CD4-positive, alpha-beta T cell treated with Interleukin-21 for 1 hour (primary cell): ENCODE measurements at places on chromosomes 12 and 14.

GRCh38 chr12:16506394-16506793 lies 99.6 kb downstream of the LMO3 start:
- DNase-seq = no peak

DNA sequence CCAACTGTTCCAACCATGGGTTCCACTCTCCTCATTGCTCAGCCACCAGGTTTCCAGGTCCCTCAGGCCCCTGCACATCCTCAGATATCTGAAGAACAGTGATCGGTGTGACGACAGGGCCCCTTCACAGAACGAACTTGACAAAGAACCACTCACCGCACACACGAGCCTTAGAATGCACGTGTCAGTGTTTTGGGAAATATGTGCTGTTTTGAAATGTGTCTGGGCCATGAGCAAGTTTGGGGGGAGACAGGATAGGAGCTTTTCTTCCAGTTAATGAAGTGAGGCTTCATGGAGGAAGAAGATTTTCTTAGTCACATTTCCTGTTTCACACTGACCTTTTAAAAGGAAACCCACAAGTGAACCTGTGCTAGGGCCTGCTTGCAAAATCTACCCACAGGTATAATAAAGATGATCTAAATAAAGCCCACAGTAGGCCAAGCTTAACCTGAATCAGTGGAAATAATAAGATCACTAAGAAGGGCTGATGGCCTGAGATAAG lies 58.6 kb downstream of the ZFP36L1 start:
- peak; percentile 52 for DNase-seq

DNA sequence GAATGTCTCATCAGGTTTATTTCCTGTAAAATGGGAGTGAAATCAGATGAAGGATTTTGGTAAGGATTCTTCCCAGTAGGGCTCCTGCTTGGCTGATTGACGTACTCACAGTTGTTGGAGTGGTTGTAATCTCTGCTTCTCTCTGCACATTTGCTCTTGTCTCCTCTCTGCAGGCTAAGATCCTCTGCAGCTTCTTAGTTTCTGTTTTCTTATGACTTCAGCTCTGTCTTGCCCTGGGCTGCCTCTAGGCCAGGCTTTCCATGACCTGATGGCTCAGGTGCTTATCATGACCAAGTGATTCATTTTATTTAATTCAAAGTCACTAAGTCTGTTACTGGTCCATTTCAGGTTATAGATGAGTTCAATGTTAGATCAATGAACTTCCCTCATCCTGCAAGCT lies 394.5 kb upstream of the DDHD1 start:
- DNase-seq = no peak

GRCh38 chr12:126869644-126870043 lies 1397.3 kb upstream of the TMEM132C start:
- no peak for DNase-seq

DNA sequence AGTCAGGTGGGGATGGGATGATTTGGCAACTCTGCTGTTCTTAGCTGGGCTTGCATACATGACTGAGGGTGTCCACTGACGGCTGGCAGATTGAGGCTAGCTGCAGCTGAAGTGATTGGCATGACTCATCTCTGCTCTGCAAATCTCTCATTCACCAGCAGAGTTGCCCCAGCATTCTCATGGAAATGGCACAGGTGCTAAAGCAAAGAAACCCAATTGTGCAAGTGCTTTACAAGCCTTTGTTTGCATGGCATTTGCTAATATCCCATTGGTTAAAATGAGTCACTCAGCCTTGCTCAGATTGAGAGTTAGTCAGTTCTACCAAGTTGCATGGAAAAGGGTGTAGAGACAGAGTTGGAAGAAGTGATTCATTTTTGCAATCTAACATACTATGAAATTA lies 389.7 kb upstream of the FAR2 start:
- no peak for DNase-seq

DNA sequence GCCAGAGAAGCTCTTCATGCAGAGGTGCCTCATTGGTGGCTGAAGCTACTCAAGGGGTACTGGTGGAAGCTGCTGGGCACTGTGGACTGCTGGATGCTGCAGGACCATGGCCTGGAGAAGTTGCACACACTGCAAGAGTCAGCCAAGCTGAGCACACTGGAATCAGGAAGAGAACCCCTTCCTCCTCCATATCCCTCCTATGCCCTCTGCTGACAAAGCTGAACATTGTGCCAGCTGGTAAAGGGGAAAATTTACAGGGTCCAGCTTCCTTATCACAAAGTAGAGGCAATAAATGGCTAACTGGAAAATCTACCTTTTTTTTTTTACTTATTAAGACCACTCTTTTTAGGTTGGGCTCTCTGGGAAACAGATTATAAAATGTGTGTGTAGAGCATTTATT lies 6.5 kb downstream of the CCDC175 start:
- DNase-seq = no peak

DNA sequence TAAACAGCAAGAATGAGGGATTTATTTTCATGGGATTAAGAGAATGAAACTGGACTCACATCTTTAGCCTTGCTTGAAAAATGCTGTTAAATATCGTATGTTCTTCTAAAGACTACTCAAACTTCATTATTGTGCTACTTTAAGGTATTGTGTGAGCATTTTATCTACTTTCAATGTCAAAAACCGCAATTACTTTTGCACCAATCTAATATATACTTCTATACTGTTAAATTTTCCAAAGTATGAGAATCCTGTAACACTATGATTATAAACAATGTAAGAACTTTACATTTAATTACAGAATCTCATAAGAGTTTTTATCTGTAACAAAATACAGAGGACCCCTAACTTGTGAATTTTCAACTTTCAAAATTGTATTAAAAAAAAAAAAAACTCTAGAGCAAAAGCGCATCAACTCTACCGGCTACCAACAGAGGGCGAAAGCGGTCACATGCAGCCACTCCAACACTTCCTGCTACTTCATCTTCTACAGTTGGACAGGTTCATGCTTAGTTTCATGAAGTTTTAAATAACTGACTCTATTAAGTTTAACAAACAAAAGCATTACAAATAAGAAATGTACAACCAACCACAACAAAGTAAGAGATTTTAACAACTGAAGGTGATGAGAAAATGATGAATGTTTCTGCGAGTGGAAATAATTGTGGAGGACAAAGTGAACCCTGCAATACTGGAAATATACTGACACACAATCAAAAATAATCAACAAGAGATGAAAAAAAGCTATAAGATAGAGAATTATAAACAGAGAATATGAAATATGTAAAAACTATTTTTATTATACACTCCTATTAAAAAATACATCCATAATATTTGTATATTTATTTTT lies 210.9 kb downstream of the MED13L start:
- DNase-seq = peak; percentile 61

DNA sequence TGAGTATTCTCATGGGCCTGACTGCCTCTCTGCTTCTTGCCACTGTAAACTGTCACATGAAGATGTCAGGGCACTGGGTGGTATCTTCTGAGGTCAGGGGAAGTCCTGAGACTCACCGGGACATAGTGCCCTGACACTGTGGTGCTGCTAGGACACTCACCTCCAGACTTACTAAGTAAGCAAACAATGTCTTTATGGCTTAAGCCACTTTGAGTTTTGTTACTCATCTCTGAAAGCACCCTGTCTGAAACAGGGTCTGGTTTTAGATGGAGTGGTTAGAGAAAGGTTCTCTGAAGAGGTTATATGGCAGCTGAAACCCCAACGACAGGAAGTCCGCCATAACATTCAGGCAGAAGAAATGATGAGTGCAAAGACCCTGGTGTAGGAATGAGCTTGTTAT lies 22.7 kb downstream of the GPR19 start:
- DNase-seq = no peak

- no peak for DNase-seq
These were observed 164.8 kb upstream of the NRXN3 start for GRCh38 chr14:78005325-78005724.

DNA sequence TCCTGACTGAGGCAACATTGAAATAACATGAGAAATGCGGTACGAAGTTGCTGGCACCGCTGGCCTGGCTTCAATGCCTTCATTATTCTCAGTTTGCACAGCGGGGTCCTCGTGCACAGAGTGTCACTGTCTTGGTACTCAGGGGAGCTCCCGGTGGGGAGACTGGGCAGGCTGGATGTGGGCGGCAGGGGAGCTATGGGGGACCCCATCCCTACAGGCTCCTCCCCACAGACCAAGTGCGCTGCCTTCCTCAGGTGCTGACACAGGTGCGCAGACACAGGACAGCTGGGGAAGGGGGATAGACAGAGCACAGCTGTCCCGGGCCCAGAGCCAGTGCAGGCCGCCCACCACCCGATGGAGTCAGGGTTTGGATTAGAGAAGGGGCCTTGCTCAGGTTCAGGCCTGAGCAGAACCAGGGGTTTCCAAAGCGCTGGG lies 270.1 kb downstream of the ADGRD1 start:
- no peak for DNase-seq

GRCh38 chr12:117968151-117968789 lies 520 bp downstream of the KSR2 start:
- no peak for DNase-seq

DNA sequence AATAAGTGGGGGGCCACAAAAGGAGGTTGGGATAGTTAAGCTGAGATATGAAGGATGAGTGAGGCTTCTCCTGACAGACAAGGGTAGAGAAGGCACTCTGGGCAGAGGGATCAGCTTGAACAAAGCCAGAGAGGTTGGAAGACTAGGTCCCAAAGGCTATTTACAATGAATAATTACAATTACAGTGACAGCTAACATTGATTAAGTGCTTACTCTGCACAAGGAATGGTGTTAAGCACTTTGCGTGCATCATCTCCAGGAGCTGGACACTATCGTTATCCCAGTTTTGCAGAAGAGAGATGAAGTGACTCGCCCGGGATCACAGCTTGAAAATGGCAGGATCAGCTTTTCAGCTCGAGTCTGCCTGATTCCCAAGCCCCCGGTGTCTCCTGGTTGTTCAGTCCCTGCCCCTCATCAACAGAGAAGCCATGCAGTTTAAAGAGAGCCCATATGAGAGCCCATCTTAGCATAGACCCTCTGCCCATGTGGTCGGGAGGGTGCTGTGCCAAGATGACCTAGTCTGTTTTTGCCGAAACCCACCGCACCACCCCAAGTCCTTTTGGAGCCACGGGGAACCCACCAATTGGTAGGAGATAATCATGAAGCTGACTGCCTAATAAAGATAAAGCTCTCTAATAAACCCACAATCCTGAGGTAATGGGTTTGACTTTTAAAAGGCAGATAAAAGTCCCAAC lies 89.9 kb upstream of the HSPB8 start:
- no peak for DNase-seq

DNA sequence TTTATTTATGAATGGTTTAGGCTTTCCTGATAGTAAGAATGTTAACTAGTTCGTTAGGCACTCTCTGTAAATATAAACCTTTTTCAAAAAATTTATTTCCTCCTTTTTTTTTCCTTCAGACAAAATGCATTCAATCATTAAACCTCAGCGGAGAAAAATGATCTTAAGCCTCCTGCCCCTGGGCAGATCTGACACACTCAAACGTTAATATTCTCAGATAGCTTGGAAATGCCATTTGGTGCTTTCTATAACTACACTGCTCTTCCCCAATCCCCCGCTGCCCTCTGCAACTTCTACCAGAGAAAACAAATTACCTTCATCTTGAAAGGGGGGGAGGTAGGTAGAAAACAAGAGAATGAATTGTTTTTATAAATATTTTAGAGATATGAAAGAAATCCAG lies 521.2 kb downstream of the MED13L start:
- DNase-seq = no peak

DNA sequence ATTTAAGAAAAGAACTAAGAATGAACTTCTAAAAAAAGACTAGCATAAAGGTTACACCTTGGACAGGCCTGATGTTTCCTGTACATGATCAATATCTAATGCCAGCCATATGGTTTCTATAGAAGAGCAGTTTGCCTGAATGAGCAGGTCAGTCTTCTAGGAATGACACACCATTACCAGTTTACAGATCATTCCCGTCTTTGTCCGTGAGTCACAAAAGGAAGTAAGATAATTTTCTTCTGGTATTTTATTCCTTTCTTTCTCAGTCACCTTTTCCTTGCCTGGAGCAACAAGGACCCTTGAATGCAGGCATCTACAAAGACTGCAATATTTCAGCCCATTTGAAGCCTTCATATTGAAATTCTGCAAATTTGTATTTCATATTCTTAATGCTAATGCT lies 44.6 kb upstream of the CNTN1 start:
- no peak for DNase-seq

DNA sequence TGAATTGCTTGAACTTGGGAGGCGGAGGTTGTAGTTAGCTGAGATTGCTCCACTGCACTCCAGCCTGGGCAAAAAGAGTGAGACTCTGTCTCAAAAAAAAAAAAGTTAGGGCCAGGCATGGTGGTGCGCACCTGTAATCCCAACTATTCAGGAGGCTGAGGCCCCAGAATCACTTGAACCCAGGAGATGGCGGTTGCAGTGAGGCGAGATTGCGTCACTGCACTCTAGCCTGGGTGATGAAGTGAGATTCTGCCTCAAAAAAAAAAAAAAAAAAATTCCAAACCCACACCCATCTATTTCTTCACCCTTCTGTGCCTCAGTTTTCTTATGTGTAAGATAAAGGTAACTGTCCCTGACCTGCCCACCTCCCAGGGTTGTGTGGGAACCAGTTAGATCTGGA lies 11.0 kb upstream of the MLXIP start:
- no peak for DNase-seq

GRCh38 chr12:122722387-122722786 lies 5.8 kb upstream of the HCAR3 start:
- no peak for DNase-seq

DNA sequence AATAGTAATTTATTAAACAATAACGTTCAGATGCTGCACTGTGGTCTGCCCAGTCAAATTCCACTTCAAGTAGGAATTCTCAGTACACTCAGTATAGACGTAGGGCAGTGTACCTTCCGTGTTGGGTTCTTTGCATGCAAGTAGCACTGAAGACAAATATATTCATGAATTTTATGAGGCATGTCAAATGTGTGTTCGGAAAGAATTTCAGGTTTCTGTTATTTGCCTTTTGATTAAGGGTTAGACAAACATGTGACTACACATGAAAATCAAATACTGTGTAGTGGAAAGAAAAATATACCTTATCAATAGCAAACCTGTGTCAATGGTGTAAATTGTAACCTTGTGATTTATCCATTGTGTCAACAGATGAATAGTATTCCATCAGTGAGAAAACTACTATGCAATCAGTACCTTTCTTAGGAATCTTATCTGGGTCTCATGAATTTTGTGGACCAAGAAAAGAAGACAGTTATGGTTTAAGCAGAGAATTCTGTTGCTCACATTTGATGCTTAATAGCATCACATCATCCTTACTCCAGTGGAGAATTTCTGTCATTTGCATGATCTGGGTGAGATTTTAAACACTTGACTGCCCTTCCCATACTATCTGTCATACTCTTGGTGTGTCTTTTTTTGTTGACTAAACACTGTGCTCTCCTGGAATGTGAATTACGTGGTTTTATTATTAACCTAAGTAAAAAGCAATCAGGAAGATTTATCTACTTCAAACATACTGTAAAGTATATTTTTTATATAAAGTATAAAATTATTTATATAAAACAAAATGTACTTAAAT lies 13.3 kb downstream of the TMEM260 start:
- no peak for DNase-seq

GRCh38 chr12:57031138-57031725 lies 14.9 kb upstream of the TAC3 start:
- DNase-seq = peak; percentile 23
